Left renal pelvis (tissue), 4 donors: ENCODE measurements at places on chromosomes 2 and 18. TPM values are rescaled to one million over a fixed set of nuclear protein-coding genes. Genes with fewer than 3 reads are reported as not detected.

The CRACDL gene
- 1.5 TPM for polyA plus RNA-seq

The CNDP1 gene
- 1.6 TPM for polyA plus RNA-seq

The L3MBTL4 gene
- 5.6 TPM for polyA plus RNA-seq

The RAB27B gene
- 6.2 TPM for polyA plus RNA-seq

The MYO5B gene
- 6.2 TPM for polyA plus RNA-seq

The GPR39 gene
- polyA plus RNA-seq = 3.4 TPM

The FAM237A gene
- polyA plus RNA-seq = not detected

The TNFAIP6 gene
- 0.90 TPM for polyA plus RNA-seq

The FOXI3 gene
- 0.16 TPM for polyA plus RNA-seq

The MAP3K19 gene
- 0.63 TPM for polyA plus RNA-seq

The SERPINB2 gene
- 0.20 TPM for polyA plus RNA-seq

The TBR1 gene
- polyA plus RNA-seq = not detected

The CCDC102B gene
- polyA plus RNA-seq = 6.9 TPM

GRCh38 chr2:158269143-158269542 is 167.5 kb downstream of the UPP2 start:
- DNase-seq = no peak

- DNase-seq = no peak
Measured at GRCh38 chr2:47189635-47190034, 34.5 kb upstream of the STPG4 start.

DNA sequence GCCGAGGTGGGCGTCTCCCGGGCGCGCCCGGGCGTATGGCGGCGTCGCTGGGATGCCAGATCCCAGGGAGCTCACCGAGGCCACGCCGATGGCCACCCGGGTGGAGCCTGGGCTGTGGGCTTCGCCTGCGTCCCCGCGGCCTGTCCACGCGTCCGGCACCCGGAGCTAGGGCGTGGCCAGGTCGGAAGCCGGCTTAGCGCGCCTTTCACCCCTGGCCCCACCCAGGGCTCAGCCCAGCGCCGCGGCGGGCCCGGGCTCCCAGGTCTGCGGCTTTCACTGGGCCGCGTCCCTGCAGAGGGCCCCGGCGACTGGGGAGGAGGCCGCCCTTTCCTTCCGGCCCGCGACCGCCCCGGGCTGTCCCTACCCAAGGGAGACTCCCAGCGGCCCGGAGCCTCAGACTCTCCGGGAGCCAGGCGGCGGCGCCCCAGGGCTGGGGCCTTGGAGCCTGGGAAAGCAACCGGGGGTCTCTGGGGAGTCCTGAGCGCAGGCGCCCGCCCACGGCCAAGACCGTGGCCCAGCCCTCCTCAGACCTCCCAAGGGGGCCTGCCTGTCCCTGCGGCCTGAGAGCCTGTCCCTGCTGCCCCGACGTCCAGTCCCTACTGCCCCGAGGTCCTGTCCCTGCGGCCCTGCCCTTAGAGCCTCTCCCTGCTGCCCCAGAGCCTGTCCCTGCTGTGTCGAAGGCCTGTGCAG is 36.3 kb upstream of the ITM2C start:
- DNase-seq = no peak

DNA sequence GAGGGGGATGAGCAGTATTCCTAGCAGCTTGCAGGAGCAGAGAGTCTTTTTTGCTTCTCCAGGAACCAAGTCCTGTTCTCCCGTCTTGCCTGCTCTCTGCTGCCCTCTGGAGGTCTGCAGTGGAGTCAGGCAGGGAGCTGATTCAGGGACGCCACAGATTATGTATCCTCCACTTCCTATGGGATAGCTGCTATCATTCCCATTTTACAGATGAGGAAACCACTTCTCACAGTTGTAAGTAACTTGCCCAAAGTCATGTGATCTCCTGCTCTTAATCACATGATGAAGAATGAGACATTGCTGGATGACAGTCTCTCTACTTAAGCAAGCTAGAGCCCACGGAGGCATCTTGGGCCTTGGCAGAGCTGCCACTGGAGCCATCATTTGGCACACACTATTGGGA is 8.3 kb downstream of the SLC4A5 start:
- DNase-seq = peak; percentile 52

- no peak for DNase-seq
Measured at GRCh38 chr18:74797577-74798151, 200.0 kb downstream of the ZNF407 start.

DNA sequence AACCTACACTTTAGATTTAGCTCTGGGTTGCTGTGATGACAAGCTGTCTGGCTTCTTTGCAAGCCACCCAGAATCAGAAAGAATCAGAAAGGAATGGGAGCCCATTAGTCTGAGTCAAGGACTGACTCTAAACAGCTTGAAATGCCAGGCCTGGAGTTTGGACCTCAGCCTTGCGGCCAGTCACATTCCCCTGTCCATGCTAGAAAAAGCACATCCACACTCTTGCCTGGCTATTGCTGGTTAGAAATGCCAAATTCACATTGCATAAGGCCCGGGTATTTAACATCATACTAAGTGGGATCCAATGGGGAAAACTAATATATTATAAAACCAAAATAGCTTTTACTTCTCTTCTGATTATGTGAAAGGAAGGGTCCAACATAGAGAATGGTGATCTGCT is 756.8 kb upstream of the KLHL29 start:
- no peak for DNase-seq

- DNase-seq = no peak
Measured at GRCh38 chr2:174023591-174024523, 58.7 kb upstream of the SP3 start.

GRCh38 chr2:191302459-191303139 is 57.4 kb downstream of the MYO1B start:
- no peak for DNase-seq

GRCh38 chr18:78540636-78541529 is 438.7 kb upstream of the SALL3 start:
- no peak for DNase-seq

GRCh38 chr2:200679535-200679934 is 93.7 kb downstream of the AOX1 start:
- DNase-seq = no peak

DNA sequence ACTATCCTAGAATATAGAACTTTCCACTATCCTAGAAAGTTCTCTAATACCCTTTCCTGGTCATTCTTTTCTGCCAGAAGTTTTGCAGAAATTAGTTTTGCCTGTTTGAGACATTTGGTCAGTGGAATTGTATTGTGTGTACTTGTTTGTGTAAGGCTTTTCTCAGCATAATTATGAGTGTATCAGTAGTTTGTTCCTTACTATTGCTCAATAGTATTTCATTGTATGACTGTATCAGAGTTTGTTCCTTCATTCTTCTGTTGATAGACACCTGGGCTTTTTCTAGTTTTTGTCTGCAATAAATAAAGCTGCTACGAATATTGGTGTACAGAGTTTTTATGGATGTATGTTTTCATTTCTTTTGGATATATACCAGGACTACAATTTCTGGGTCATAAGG is 27.2 kb downstream of the CCDC138 start:
- DNase-seq = no peak

- DNase-seq = no peak
Measured at GRCh38 chr2:222745836-222746559, 74.5 kb downstream of the MOGAT1 start.

DNA sequence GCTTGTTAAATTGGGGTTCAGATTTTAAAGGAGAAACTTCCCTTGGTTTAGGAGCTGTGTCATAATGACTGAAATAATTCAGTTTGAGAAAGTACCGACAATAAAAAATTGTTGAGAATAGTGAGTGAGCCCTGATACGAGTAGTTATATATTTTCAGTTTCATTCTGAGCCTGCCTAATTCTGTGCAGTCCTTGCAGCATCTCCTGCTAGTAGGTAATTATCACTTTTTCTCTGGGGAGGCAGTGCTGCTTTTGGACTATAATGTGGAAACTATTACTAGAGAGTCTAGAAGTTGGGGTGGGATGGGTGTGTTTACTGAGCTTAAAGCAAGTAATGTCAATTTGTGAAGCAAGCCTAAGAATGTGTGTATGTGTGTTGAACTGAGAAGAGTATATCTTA is 21.7 kb downstream of the ZNF638 start:
- DNase-seq = no peak

DNA sequence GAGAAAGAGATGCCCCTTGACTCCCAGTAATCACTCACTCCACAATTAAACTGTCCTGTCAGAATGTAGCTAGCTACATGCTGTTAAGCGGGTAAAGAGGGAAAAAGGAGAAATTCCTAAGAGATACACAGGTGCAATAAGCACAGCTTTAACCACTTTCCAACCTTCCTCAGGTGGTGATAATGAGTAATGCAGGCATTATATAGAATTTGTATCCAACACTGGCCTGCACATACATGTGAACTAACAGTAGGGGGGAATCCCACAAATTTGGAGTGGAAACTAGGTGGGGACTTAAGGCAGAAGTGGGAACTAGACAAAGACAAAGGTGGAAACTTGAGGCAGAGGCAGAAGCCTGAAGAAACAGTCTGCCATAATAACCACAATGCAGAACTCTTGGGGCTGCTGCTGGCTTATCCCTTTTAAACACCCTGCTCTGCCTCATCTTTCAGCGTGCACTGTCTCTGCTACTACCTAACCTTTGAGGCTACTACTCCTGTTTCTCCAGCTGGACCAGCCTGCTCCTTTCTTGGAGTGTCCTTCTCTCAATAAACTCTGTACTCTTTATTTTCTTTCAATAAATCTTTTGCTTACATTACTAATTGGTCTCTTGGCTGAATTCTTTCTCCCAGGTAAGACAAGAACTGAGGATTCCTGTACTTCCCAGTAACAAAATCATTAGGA is 259.7 kb downstream of the PDE11A start:
- DNase-seq = no peak

DNA sequence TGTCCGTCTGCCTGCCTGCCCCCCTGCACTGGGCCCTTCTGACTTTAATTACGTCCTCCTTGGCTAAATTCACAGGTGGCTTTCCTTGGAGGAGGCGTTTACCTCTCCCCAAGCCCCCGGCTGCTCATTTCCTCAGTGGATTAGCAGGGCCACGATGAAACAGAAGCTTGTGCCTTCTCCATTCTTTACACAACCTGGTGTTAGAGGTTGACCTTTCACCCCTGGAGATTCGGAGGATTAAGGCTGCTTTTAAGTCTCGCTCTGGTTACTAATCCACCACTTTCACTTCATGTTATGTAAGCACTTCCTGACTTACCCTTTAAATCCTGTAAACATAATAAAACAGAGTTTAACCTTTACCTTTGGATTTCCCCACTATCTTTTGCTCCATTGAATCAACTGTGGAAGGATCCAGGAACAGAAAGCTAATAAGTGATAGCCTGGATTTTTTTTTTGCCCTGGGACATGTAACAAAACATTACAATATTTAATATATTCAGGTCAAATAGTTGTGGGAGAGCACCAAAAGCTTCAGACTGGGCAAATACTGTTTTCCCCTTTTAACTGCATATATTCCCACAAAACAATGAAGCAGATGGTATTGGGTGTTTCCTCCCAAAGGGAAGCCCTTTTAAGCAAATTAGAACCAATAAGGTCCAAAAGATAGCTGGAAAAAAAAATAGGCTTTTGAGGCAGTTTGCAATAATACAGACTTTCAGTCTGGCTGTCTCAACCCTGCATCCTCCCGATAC is 370.2 kb downstream of the EN1 start:
- DNase-seq = no peak

GRCh38 chr2:84894131-84894586 is 11.3 kb upstream of the TMSB10 start:
- no peak for DNase-seq

DNA sequence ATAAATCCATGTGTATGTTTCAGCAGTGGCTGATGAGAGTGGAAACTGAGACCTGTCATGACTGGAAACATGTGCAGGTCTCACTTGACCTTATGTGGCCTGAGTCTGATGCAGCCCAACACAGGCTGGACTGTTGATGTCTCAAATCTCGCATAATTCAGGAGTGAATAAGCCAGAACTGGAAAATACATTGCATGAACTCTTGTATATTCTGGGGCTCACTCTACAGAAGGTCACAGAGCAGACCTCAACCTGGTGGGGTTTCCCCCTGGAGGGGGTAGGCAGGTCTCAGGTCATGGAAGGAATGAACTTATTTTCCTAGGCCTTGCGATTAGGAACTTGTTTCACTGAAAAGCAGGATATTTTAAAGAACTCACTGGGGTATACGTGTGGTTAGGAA is 146.3 kb upstream of the THUMPD2 start:
- DNase-seq = no peak

DNA sequence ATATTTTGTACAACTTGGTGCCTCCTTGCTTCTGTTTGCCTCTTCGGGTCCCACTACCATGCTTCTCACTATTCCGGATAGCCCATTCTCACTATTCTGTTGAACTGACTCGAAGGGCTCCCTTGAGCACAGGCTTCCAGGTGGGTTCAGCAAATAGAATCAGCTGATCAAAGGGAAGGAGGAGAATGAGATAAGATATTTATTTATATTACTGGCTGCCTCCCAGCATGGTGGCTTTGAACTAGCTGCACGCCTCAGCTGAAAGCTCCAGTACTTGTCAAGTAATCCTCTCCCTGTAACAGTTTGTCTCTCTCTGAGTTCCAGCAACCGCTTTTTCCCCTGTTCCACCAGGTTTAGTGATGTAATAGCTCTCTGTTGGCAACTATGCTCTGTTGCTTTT is 187.8 kb upstream of the HNRNPA3 start:
- DNase-seq = no peak

GRCh38 chr2:203592470-203592869 is 57.4 kb upstream of the RAPH1 start:
- no peak for DNase-seq

DNA sequence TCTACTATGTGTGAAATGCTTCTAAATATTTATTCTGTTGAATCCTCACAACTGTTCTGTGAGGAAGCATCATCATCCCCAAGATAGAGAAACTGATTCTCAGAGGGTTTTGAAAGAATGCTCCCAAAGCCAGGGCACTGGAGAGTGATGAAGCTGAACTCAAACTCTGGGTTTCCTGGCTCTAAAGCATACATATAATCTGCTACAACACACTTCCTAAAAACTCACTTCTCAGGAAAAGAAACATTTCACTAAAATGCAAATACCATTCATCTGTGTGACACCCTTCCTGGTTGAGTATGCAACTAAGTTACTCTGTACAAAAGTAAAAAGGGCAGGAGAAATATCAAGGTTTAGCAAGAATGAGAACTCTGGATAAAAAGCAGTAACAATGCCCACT is 58.6 kb downstream of the GRB14 start:
- DNase-seq = no peak

GRCh38 chr2:888906-889566 is 61.6 kb upstream of the SNTG2 start:
- DNase-seq = no peak

DNA sequence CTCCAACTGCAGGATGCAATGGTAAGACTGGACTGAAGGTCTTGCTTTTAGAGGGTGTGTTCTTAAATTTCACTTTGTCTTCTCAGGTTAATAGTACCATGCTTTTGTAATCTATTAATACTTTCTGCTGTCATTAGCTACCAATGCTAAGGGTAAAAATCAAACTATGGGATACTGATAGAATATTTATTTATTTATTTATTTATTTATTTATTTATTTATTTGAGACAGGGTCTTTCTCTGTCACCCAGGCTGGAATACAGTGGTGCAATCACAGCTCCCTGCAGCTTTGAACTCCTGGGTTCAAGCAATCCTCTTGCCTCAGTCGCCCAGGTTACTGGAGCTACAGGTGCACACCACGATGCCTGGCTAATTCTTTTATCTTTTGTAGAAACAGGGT is 152.1 kb downstream of the SPP2 start:
- no peak for DNase-seq

- DNase-seq = no peak
Measured at GRCh38 chr2:224004105-224004695, 34.9 kb downstream of the SERPINE2 start.
